ENCODE measurements at places on chromosomes 5 and 9. TPM values are rescaled to one million over a fixed set of nuclear protein-coding genes. Genes with fewer than 3 reads are reported as not detected.

RNF14 gene
- 228 TPM for total RNA-seq

TNPO1 gene
- total RNA-seq, result 301 TPM

PCDHGB1 gene
- total RNA-seq, result 1.6 TPM

ATP6V0E1 gene
- total RNA-seq, result 324 TPM

ACTBL2 gene
- 0.11 TPM for total RNA-seq

RALGPS1 gene
- 0.87 TPM for total RNA-seq

AGXT2 gene
- total RNA-seq, result not detected

CCIN gene
- total RNA-seq, result not detected

ABLIM3 gene
- total RNA-seq, result 0.43 TPM

SH3RF2 gene
- total RNA-seq, result 0.77 TPM

OR1Q1 gene
- not detected for total RNA-seq

TMOD1 gene
- total RNA-seq, result 3.0 TPM

F12 gene
- 6.0 TPM for total RNA-seq

CENPH gene
- 25.2 TPM for total RNA-seq

PCDHGA7 gene
- 0.71 TPM for total RNA-seq

GAS1 gene
- 15.9 TPM for total RNA-seq

DOCK2 gene
- total RNA-seq, result not detected

FLT4 gene
- total RNA-seq, result 0.58 TPM

SHISAL2B gene
- total RNA-seq, result not detected

BRINP1 gene
- 0.13 TPM for total RNA-seq

EDIL3 gene
- 8.5 TPM for total RNA-seq

ADCY2 gene
- 28.0 TPM for total RNA-seq

ECSCR gene
- total RNA-seq, result not detected

SAXO1 gene
- not detected for total RNA-seq

FOXD4L6 gene
- not detected for total RNA-seq

VCAN gene
- 90.3 TPM for total RNA-seq

SPAG8 gene
- not detected for total RNA-seq

RHOBTB3 gene
- total RNA-seq, result 57.0 TPM

SPEF2 gene
- total RNA-seq, result 8.2 TPM

ASTN2 gene
- total RNA-seq, result 10.8 TPM

HEMGN gene
- total RNA-seq, result not detected

APBA1 gene
- 0.53 TPM for total RNA-seq

RPS14 gene
- 2,807 TPM for total RNA-seq

UBQLN1 gene
- 176 TPM for total RNA-seq

ATG10 gene
- 10.0 TPM for total RNA-seq

PGM5 gene
- total RNA-seq, result 5.7 TPM

TTC33 gene
- 20.4 TPM for total RNA-seq

WWC1 gene
- total RNA-seq, result 13.2 TPM

Data from SK-MEL-5 (cell line).